HFFc6 (cell line): ENCODE measurements at places on chromosomes 5 and 9. TPM values are rescaled to one million over a fixed set of nuclear protein-coding genes. Genes with fewer than 3 reads are reported as not detected.

The DOCK2 gene
- total RNA-seq, result 3.7 to 7.3 TPM (median 6.5 TPM) in 3 replicates

The TRMT10B gene
- total RNA-seq, result 1.7 to 2.4 TPM (median 1.9 TPM) in 3 replicates

GRCh38 chr9:126723807-126724172 lies 81.0 kb upstream of the ZBTB43 start:
- DNase-seq, result no peak

- no peak for DNase-seq
Observed at GRCh38 chr5:74126294-74126693, 500.3 kb downstream of the ARHGEF28 start.

DNA sequence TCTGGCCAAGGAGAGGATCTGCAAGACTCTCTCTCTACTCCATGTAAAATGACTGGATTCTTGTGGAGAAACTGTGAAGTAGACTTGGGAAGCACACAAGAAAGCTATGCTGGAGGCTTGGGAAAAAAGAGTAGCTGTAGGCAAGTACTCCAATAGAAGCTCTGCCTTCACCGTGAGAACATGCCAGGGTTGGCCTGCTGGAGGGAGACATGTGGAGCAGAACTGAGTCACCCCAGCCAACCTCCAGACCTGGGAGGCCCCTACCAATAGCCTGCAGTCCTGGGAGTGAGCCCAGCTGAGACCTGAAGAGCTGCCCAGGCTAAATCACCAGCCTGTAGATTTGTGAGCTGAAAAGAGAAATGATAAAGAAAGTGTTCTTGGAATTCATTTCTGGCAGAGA lies 66.6 kb downstream of the DEPDC1B start:
- peak; percentile 83 for DNase-seq

- peak; percentile 81 for DNase-seq
Observed at GRCh38 chr9:137611623-137612609, 6.4 kb downstream of the ARRDC1 start.

- DNase-seq, result no peak
Observed at GRCh38 chr5:158387499-158387898, 528.6 kb upstream of the CLINT1 start.

GRCh38 chr9:106885451-106885850 lies 22.5 kb downstream of the ZNF462 start:
- peak; percentile 88 for DNase-seq
